ENCODE measurements at places on chromosomes 3 and 15.

DNA sequence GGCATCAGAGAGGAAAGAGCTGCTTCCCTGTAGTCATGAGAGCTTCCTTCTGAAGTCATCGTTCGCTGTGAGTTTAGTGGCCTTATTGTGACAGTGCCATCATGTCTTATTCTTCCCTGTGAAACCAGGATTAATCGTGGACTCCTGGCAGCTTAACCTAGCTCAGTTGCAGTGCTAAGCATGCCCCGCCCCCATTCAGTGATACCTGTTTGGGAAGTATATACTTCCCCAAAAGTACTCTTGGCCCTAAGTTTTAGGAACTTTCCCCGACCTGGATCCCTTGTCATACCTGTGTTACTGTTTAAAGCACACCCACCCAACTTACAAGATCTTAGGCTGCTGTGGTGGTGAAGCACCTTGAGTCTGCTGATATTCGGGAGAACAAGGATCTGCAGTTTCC lies 32.1 kb upstream of the TIMP4 start:
- no peak for DNase-seq

GRCh38 chr3:65173841-65174240 lies 486.0 kb upstream of the ADAMTS9 start:
- no peak for DNase-seq

- peak; percentile 44 for DNase-seq
Observed at GRCh38 chr3:194058189-194058571, 77.8 kb upstream of the HES1 start.

- DNase-seq = no peak
Observed at GRCh38 chr3:39090922-39091321, 16.5 kb downstream of the GORASP1 start.

DNA sequence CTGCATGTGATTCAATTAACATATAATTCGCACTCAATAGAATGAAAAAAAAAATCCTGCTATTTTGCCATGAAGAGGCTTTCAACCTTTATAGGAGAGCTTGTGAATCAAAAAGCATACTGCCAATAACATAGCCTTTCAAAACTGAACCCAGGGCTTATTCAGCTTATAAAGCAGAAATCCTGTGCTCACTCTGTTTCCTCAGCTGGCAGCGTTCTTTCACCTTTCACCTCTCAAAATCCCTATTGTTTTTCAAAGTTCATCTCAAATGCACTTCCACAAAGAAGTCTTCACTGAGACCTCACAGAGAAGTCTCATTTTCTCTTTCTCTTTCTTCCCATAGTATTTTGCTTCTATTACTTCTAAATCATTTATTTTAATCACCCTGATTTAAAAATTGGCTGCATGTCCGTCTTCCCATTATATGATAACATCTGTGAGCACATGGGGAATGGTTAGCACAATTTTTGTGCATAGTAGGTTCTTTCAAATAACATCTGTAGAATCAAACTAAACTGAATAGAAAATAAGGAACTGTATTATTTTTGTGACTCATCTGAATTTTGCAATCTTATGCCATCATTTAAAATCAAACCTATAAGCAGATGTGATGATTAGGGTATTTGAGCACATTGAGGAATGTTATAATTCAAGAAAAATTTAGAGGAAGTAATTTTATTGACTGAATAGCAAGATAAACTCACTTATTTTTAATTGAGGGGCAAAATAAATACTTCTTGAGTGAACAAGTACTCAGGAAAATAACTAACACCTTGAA lies 373.4 kb downstream of the NLGN1 start:
- DNase-seq = peak; percentile 31

DNA sequence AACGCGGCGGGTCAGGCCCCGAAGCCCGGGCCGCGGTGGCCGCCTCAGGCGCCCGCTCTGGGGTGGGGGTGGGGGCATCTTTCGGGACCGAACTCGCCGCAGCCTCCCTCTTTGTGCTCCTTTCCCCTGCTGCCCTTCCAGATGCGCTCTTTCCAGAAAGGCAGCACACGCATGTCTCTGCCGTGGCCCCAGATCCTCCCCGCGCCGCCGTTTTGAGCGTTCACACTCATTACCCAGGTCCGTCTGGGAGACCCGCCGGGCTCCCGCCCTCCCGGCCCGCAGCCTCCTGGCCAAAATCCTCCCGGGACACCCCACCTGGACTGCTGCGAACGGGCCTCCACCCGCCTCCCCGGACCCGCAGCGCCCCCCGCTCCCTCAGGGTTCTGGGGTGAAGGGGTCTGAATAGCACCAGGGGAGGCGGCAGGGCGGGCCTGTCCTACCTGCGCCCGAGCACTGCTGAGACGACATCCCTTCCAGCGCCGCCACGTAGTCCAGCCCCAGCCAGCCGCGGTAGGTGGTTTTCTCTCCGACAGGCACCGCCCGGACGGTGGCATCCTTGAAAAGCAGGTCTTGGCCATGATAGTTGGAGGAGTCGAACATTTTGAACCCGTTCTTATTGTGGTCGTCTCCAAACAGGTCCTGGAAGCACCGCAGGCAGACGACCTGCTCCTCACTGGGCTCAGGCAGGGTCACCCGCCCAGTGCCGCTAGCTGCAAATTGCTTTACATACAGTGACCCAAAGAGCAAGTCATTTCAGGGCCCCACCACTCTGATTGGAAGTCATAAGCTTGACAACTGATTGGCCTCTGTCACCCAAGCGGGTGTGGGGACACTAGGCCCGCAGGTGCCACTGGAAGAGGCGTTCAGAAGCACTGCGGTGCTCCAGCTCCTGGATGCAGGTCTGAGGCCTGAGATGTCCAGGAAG lies 25.9 kb downstream of the MELTF start:
- peak; percentile 37 for DNase-seq

- DNase-seq = no peak
Observed at GRCh38 chr3:65230261-65231139, 542.7 kb upstream of the ADAMTS9 start.

DNA sequence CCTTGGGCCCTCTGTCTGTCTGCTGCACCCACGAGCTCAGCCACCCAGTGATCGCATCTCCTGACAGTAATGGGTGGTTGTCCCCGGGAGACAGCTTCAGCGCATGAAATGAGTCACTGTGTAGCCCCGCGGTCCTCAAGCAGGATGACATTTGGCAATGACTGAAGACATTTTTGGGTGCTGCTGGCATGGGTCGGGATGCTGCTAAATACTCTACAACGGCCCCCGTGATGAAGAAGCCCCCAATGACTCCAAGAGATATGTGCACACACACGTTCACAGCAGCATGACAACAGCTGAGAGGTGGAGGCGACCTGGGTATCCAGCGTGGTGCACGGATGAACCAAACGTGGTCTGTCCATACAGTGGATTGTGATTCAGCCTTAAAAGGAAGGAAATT lies 17.4 kb upstream of the ZXDC start:
- DNase-seq = no peak

GRCh38 chr3:148330542-148330941 lies 367.2 kb upstream of the AGTR1 start:
- no peak for DNase-seq

DNA sequence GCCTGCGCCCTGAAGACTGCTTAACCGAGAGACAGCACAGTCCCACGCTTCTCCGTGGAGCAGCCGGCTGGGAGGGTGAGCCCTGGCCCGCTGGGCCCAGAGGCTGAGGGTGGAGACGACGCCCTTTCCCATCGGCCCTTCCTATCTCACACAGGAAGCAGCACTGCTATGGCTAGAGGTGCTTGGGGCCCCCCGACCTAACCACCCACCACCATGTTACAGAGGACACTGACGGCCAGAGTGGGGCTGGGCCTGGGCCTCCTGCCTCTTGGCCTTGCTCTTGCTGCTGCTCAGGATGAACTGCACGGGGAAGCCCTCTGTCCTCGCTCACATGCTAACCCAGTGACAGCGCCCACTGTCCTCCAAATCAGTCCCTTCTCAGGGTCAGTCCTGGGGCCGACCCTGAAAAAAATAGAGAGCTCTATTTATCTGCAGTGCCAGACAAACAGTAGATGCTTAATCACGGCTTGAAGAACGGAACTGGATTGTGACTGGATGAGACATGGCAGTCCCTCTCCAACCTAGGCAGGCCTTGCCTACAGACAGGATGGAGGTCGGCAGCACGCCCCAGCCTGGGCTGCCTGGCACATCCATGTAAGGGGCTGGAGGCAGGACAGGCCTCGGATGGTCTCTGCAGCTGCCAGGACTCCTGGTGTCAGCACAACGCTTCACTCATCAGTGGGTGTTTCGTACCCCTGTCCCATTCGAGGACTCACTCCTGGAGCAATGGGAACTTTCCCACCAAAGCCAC lies 14.2 kb downstream of the TMEM44 start:
- no peak for DNase-seq

GRCh38 chr15:39310633-39311032 lies 270.2 kb upstream of the THBS1 start:
- DNase-seq = no peak

DNA sequence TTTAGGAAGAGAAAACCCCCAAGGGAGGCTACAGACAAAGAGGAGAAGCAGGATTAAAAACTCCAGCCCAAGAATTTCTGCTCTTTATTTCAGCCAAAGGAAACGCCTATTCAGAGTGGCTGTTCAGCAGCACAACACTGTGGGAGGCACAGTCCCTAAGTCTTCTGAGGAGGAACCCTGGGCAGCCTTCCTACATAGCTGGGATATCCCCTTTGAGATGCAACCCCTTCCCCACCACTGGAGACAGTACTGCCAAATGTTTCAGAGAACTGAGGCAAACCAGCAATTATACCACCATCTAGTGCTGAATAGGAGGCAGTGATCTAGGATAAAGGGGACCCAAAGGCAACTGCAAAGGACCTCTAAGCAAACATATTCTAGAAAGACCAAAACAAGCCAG lies 168.1 kb downstream of the VPS13C start:
- no peak for DNase-seq

DNA sequence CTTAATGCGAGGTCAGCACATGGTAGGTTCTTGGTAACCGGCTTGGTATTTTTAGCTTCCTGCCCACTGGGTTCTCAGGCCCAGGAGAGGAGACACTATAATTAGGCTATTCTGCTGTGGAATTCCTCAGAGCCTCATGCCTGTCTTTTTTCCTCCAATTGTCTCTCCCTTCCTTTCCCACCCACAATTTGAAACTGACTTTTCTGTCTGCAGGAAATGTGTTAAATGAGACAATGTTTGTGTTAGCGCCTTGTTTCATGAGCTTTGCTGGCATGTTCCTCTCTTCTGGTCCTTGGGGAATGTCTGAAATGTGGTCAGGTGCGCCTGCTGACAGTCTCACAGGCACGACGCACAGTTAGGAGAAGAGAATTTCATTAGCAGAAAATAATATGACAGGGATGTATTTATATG lies 223.6 kb upstream of the CTNNB1 start:
- no peak for DNase-seq

GRCh38 chr15:81530271-81530691 lies 156.3 kb upstream of the TMC3 start:
- no peak for DNase-seq

GRCh38 chr15:90799639-90800170 lies 68.7 kb upstream of the FURIN start:
- no peak for DNase-seq

DNA sequence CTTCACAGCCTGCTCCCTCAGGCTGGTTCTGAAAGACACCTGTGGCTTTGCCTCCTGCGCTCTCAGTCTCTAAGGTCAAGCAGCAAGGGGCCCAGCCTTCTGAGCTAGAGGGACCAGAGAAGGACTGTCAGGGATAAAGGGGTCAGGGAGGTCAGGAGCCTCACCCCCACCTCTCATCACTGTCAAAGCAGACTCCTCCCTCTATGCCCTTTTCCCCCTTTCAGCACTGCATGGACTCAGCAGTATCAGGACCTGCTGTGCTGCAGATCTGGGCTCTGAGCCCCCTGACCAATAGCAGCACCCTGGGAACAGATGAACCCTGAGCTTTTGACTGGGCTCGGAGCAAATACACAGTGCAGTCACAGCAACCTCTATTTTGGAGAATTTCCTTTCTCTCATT lies 3.2 kb upstream of the BMF start:
- no peak for DNase-seq

- DNase-seq = peak; percentile 45
Observed at GRCh38 chr15:69337138-69337537, 38.4 kb downstream of the PAQR5 start.

DNA sequence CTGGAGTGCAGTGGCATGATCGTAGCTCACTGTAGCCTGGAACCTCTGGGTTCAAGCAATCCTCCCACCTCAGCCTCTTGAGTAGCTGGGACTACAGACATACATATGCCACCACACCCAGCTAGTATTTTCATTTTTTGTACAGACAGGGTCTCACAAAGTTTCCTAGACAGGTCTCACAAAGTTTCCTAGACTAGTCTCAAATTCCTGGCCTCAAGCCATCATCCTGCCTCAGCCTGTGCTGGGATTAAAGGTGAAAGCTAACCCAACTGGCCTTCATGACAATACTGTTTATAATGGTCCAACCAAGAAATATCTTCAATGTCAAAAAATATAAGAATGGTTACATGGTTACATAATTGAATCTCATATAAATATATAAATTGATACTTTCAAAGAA lies 24.0 kb downstream of the GPR176 start:
- no peak for DNase-seq

DNA sequence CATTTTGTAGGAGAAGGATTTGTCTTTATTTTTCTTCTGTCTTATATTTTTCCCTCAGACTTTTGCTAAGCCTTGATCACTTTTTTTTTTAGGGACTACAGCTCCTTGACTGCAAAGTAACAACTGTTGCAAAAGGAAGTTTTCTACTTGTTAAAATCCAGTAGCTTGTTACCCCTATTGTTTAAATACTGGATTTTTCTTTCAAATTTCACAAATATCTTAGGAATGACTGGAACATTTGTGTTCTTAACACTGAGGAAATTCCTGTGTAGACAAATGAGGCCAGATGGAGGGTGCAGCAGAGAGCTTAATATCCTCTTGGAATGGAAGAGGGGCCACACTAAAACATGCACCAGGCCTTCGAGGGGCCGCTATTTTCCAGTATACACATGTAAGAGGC lies 3.2 kb upstream of the PGPEP1L start:
- peak; percentile 33 for DNase-seq

DNA sequence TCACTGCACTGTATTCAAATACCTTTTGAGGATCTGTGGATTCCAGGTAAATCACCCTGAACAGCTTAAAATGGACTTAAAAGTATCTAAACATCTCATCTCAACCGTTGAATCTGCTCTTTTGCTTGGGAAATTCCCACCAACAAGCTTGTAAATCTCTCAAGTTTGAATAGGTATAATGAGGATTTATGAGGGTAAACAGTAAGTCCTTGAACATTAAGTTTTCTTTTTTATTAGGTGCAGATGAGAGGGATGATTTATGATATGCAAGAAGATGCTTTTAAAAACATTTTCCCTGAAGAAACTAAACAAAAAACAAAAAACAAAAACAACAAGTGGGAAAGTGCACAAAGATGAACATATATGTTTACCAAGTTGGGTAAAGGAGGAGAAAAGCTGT lies 290.6 kb downstream of the ROBO1 start:
- no peak for DNase-seq

DNA sequence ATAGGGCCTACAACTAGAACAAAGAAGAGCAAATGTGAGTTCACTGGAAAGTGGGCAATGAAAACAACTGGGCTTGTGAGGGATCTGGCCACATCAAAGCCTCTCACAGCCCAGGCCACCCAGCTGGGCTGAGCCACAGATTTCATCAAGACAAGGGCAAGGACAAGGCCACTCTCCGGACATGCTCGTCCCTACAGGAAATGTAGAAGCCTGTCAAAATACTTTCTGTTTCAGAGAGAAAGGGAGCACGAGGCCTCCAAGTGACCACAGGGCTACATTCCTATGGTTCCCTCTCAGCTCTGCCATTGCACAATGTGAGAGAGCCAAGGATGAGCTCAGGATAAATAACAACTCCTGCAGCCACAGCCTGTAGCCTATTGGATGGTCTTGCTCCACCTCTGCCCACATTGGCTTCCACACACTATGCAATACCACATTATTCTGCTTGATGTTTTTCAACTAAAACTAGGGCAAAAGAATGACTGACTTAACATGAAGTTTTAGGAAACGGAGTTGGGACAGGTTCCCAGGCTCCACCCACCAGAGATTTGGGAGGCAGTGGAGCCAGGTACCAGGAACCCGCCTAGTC lies 12.1 kb downstream of the TBC1D2B start:
- peak; percentile 99 for DNase-seq

Measured in EL (cell line).